H1 (cell line): ENCODE measurements at places on chromosomes 5 and 9.
A peak's percentile ranks its signal among the peaks of the same experiment; 100 is the strongest.

GRCh38 chr5:922436-923280 lies 30.0 kb downstream of the TRIP13 start:
- DNase-seq: no peak

- no peak for DNase-seq
Measured at GRCh38 chr5:80141681-80142080, 106.5 kb downstream of the THBS4 start.

DNA sequence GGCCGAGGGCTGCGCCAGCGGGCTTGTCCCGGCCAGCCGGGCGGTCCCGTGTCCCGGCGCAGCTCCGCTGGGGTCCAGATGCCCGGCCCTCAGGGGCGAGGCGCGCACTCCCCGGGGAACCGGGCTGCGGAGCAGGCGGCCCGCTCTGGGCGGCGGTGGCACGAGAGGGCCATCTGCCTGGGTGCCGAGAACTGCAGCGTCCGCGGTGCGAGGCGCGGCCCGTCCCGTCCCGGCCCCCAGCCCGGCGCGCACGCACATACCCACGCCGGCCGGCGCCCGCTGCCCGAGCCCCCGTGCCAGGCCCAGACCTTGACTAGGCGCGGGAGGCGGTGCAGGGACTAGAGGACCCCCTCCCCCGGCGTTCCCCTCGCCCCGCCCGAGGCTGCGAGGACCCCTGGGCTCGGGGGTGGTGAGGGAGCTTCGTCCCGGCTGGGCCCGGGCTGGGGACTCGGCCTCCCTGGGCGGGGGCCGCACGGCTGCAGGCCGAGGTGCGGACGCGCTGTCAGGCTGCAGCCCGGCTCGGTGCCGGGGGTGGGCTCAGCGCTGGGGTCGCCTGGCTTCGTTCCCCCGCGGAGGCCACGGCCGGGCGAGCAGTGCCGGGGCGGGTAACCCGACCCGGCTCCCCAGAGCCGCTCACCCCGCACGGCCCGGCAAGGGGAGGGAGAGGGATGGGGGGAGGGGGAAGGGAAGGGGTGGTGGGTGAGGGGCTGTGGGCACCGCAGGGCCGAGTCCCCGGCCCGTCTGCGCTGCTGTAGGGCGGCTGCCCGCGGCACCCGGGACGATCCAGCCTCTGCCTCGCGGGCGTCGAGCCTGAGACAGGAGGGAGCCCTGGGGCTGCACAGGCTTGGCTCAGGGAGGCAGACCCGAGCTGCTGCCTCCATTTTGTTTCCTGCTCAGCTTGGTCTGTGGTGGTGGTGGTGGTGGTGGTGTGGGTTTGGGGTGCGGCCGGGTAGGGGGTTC lies 1.2 kb upstream of the NSD1 start:
- DNase-seq: peak; percentile 91

GRCh38 chr5:6143523-6143922 lies 234.8 kb downstream of the MED10 start:
- no peak for DNase-seq

- DNase-seq: no peak
Measured at GRCh38 chr9:27599102-27599869, 26.0 kb upstream of the C9orf72 start.

DNA sequence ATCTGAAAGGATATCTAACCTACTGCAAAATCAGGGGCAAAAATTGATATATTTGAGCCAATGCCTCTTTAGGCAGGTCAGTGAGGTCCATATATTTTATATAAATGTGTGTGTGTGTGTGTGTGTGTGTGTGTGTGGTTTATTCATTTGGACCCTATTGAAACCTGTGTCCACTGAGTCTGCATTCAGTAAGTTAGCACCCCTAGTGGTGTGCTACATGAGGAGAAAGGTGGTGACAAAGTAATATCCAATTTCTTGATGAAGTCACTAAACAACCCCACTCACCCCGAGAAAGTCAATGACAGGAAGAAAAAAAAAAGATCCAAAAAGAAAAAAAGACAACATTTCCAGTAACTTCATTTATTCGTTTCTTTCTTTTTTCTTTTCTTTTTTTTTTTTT lies 4.1 kb downstream of the FBXW11 start:
- DNase-seq: no peak

DNA sequence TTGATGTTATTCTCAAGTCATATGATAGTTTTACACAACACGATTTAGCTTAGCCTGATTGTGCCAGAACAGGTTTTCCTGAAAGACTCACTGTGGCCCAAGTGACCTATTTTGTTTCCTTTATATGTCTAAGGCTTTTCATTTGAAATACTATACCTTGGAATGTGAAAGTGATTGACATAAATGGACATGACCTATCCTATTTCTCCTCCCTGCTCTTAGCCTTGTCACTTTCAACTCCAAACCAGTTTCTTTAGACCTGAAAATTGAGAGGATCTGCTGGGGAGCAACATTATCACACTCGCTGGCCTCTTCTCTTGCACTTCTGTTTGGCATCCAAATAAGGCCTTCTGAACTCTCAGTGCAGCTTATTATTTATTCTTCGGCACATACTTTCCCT lies 496.8 kb downstream of the MAT2B start:
- DNase-seq: no peak

GRCh38 chr5:135039271-135040033 lies 5.4 kb upstream of the PITX1 start:
- peak; percentile 67 for DNase-seq

DNA sequence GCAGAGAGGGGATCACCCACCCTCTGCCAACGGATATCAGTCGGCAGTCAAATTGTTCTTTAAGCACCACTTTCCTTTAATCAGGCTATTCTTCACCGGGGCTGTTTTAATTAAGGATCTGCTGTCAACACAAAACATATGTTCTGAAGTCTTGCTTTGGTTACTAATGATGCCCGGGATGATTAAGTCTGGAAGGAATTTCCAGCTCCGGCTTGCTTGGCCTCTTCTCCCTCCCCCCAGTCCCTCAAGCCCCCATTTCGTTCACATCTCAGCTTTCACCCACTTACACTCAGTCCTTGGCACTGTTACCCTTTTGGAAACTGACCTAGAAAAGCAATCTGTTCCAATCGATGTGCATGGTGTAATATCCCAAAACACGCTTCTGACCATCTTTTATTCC lies 74.7 kb downstream of the MSX2 start:
- no peak for DNase-seq
